ENCODE measurements at places on chromosomes 13 and 19.

DNA sequence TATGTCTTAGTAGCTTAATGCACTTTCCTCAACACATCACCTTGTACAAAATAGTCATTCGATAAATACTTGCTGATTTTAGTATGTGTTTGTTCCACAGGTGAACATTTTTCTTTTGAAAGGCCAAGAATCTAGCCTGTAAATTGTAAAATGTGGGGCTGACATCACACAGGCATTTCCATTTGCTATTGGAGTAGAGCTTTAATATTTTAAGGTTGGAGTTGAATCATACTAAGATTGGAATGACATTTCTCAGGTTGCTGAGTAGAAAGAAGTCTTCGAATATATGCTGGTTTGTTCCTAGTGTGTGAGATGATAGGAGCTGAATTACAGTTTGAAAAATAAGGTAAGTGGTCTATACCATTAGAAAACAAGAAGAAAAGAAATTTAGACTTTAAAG is 112.3 kb upstream of the FRY start:
- no peak for DNase-seq

DNA sequence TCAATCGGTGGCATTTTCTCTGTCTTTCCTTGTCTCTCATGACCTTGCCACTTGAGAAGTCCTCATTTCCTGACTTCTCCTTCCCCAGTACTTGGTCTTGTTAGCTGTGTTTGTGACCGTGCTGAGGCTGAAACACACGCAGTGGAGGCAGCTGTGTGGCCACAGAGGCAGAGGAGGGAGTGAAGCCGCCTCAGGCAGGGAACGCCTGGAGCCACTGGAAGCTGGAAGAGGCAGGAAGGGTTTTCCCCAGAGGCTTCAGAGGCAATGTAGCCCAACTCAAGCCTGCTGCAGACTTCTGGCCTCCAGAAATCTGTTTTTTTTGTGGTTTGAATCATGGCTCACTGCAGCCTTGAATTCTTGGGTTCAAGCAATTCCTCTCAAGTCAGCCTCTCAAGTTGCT is 29.2 kb upstream of the ARGLU1 start:
- no peak for DNase-seq

DNA sequence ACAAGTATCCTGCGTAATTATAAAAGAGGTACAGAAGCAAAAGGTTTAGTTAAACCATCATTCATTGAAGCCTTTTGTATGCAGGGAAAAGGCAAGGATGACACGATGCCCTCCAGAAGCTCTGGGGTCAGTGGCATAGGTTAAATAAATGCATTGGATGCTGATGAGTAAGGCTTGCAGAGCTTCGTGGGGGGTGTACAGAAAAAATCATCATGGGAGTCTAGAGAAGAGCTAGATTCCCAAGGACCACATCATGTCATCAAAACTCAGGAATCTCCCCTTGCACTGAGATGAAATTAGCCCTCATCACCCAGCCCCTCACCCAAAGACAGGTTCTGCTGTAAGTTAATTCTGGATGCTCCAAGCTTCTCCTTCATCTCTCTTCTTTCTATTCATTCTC is 8.3 kb downstream of the FPR1 start:
- DNase-seq: peak; percentile 75

DNA sequence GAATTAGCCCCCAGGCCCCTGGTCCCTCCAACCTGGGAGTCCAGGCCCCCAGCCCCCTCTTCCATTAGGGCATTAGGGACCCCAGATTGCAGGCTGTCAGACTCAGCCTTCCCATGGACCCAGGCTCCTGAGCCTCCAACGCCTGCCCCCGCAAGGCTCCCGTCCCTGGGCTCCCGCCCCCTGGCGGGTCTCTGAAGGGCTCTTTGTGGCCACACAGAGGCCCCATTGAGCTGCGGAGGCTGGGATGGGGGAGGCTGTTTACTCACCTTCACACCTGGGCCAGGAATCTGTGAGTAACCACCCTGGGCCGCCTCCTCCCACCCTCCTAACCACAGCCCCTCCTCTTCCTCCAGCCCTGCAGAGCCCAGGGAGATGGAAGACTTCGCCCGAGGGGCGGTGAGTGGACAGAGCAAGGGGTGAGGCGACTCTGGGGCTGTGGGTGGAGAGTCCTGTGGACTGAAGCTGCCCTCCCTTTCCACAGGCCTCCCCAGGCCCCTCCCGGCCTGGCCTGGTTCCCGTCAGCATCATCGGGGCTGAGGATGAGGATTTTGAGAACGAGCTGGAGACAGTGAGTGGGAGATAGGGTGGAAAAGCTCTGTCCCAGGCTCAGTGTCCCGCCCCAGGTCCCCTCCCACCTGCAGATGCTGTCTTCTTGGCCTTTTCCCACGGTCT is 4.9 kb downstream of the ARHGEF1 start:
- peak; percentile 96 for DNase-seq

GRCh38 chr13:24651718-24652345 is 28.4 kb upstream of the ATP12A start:
- DNase-seq: no peak

GRCh38 chr19:46866407-46867136 is 5.8 kb downstream of the ARHGAP35 start:
- peak; percentile 44 for DNase-seq

- no peak for DNase-seq
These were observed 67.5 kb upstream of the DOCK9 start for GRCh38 chr13:99045396-99045795.

- no peak for DNase-seq
These were observed at the start of gene IGLON5 for GRCh38 chr19:51311351-51312257. Gene IGLON5 (plus strand): TSS chr19:51311644. CDS start chr19:51311848, 204 bp downstream.

- no peak for DNase-seq
These were observed 48.7 kb downstream of the RFX2 start for GRCh38 chr19:6061376-6062130.

GRCh38 chr13:79423801-79424642 is 18.0 kb upstream of the RBM26 start:
- peak; percentile 78 for DNase-seq

- peak; percentile 3 for DNase-seq
These were observed 284.0 kb downstream of the OXGR1 start for GRCh38 chr13:96710166-96710862.

DNA sequence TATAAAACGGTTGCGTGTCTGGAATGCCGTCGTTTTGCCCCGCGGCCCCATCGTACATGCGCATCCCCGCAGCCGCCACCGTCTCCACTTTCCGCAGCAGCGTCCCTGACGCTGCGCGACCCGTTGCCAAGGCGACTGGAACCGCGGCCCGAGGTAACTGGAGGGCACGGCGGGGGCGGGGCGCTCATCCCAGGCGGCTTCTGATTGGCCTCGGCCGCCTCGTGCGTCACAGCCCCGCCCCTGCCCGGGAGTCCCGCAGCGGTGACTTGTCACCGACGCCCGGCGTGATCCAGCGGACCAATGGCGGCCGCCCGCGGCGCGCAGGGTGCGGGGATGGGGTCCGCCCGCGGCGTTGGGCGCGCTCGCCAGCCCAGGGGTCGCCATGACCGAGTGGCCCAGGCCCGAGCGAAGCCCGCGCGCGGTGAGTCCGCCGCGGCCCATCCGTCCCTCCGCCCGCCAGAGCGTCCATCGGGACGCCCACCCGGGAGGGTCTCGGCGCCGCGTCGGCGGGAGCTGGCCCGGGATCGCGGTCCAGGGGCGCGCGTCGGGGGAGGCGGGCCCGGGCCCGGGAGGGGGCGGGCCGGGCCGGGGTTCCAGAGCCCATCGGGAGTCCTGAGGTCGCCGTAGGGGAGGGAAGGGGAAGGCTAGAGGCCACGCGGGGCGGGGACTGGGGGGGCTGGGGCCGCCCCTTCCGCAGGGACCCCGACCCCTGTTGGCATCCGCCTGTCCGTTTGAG is at the start of gene ZSCAN1:
Gene ZSCAN1, plus strand, starts transcription at position 285 of the 736 bp plus-strand sequence. CDS start 3,812 bp downstream, outside the sequence.
- DNase-seq: peak; percentile 69

DNA sequence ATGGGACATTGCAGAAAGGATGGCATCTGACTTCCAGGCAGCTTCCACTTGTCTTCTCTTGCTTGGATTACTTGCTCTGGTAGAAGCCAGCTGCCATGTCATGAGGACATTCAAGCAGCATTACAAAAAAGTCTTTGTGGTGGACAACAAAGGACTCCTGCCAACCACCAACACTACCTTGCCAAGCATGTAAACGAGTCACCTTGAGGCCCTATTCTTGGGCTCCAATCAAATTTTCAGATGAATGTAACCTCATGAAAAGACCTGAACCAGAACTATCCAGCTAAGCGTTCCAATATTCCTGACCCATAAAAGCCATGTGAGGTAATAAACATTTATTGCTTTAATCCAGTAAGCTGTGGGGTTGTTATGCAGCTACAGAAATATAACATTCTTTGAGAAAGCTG is 12.5 kb downstream of the PROSER1 start:
- DNase-seq: no peak

DNA sequence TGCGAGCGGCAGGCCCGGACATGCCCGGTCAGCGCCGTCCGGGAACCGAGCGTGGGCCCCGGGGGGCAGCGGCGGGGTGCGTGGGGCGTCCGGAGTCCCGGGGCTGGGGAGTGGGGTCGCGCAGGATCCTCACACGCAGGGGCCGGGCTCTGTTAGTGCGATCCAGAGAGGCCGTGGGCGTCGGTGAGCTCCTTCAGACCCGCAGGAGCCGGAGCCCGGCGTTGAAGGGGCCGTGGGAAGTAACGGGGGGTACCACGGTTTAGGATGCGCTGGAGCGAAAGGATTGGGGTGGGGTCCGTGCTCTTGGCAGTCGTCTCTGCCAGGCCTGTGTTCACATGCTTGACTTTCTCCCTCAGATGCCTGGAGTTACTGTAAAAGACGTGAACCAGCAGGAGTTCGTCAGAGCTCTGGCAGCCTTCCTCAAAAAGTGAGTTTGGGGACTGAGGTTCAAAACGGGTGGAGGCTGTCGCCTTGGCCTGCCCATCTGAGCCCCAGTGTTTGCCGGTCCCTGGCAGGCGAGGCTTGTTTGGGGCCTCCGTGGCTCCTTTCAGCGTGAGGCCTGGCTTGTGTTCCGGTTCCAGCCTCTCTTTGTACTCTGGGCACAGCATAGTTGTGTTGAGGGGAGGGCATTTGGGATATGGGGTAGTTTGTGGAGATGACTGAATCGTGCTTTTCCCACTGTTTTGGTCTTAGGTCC is 512 bp downstream of the RPS19 start:
- no peak for DNase-seq

All from ELR (cell line).